ENCODE measurements at places on chromosomes 7 and 10. TPM values are rescaled to one million over a fixed set of nuclear protein-coding genes. Genes with fewer than 3 reads are reported as not detected.

The SPRN gene
- under 0.01 TPM for total RNA-seq

The CASTOR2 gene
- total RNA-seq = 10.9 TPM

The PLEKHS1 gene
- total RNA-seq = not detected

The HEPACAM2 gene
- total RNA-seq = under 0.01 TPM

The GALNT17 gene
- total RNA-seq = under 0.01 TPM

The LAMB1 gene
- total RNA-seq = 440 TPM

The PILRA gene
- 0.33 TPM for total RNA-seq
